ENCODE measurements at places on chromosomes 3 and 15.

- no peak for DNase-seq
Observed at GRCh38 chr3:62238431-62238830, 134.9 kb downstream of the FEZF2 start.

- DNase-seq, result no peak
Observed at GRCh38 chr3:152193673-152194267, 75.0 kb upstream of the MBNL1 start.

DNA sequence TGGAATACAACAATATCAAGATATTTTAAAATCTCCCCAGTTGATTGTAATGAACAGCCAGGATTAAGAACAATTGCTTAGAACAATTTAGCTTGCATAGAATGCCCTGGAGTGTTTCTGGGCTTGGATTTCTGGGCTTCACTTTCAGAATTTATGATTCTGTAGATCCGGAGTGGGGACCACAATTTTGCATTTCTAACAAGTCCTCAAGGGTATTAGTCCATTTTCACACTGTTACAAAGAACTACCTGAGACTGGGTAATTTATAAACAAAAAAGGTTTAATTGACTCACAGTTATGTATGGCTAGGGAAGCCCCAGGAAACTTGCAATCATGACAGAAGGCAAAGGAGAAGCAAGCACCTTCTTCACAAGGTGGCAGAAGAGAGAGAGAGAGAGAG lies 54.3 kb upstream of the MYRIP start:
- no peak for DNase-seq

DNA sequence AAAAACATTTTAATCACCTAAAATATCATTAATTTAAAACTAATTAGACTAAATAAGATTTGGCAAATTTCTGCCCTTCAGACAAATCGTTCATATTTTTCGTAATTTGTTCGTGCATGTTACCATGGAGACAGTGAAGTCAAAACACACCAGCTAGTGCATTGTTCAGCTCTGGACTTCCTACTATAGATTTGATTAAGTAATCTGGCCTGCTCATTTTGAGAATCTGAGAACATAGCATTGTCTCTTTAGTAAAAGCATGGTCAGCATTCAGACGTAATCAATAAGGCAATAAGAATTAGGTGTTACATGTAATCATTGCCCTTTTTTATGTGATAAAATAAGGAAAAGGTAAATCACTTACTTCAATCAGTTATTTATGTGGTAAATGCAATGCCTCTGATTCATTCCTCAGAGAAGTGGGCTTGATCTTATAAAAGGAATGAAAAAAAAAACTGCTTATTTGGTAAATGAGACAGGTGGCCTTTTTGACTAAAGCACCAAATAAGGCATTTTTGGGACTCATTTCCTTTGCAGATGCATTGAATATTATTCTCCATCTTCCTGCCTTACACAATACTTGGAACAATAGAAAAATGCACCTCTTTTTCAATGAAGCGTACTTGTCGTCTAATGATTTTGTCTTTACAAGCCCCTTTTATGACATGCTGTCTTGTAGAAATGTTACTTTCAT lies 84.5 kb upstream of the FNDC3B start:
- peak; percentile 32 for DNase-seq

DNA sequence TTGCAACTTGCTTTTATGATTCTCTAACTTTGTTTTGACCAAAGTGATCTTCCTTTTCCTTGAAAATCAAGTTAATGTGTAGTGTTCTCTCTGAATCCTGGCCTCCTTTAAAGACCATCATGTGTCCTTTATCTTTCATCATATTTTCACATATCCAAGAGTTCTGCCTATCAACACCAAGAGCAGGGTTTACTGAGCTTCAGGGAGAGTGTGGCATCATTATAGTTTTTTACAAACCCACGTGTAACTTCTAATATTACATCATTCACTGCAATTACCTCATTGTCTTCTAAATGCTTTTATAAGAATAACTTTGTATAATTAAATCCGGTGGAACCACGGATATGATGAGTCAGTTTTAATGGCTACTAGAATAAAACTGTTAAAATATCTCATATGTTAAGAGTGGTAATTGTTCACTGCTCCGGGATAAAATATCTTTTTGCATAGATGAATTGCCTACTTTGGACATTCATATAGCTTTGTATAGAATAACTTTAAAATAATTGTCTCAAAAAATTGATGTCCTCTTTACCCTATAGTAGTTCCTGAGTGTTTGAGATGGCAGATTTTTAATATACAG lies 248.8 kb upstream of the GRM7 start:
- DNase-seq, result no peak

- DNase-seq, result no peak
Observed at GRCh38 chr3:7733933-7734332, 767.7 kb upstream of the LMCD1 start.

DNA sequence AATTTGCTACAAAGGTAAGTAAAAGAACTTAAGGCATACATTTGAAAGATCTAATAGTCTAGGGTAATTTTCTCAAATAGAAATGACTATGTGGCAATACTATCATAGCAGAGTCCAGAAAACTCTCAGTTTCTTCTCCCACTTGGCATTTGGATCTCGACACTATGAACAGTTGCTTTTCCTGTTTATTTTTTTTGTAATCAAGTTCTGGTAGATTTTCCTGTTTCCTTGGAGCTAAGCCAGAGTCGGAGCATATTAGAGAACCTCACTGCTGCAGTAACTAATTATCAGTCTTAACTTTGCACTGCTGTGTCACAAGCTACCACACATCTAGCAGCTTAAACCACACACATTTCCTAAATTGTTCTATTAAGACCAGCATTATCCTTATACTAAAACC lies 44.9 kb upstream of the ZNF385D start:
- DNase-seq, result no peak

DNA sequence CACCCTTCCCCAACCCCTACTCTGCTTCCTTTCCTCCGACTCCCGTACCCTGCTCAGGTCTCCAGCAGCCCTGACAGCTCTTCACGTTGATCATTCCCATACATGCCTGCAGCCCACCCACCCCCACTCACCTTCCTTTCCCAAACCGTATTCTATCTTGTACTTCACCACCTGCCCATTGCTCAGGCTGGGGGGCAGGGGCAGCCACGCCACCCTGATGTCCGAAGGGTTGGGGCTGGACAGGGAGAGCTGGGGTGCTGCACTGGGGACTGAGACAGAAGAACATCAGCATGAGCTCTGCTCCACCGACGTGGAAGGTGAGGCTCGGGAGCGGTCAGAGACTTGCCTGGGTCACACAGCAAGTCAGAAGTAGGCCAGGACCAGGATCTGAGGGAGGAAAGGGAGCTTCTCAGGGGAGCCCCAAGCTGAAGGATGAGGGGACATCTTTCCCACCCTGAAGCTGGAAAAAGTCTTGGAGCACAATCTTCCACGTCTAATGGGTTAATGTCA lies 16.5 kb upstream of the IGDCC3 start:
- DNase-seq, result no peak

DNA sequence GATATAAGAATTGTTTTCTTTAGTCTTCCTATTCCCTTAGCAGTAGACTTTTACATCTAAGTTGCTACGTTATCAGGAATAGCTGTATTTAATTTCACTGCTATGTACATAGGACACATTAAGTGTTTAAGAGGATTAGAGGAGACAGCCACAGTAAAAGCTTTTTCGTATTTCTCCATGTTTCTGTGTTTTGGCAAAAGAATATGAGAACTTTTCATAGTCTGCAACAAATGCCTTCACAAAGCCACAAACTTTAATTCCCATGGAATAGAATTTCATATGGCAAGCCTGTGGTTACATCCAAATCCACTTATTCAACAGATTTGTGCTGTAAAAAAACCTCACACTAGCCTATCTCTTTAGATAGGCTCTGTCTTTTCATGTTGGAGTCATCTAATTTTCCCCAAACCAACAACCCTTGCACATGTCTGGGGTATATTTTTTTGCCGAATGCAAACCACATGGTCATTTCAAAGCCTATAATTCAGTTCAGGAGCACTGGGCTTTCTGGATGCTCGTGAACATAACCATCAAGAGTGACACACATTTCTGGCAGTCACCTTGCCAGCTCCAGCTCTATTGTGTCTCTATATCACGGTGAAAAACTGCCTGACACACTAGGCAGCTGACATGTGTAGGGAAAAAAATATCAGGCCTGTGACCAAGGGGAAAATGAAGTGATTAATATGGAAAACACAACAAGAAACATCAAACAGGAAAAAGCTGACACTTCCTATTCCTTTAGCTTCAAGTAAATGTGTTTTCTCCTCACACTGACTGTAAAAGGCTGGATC lies 19.2 kb downstream of the PLD1 start:
- DNase-seq, result no peak

DNA sequence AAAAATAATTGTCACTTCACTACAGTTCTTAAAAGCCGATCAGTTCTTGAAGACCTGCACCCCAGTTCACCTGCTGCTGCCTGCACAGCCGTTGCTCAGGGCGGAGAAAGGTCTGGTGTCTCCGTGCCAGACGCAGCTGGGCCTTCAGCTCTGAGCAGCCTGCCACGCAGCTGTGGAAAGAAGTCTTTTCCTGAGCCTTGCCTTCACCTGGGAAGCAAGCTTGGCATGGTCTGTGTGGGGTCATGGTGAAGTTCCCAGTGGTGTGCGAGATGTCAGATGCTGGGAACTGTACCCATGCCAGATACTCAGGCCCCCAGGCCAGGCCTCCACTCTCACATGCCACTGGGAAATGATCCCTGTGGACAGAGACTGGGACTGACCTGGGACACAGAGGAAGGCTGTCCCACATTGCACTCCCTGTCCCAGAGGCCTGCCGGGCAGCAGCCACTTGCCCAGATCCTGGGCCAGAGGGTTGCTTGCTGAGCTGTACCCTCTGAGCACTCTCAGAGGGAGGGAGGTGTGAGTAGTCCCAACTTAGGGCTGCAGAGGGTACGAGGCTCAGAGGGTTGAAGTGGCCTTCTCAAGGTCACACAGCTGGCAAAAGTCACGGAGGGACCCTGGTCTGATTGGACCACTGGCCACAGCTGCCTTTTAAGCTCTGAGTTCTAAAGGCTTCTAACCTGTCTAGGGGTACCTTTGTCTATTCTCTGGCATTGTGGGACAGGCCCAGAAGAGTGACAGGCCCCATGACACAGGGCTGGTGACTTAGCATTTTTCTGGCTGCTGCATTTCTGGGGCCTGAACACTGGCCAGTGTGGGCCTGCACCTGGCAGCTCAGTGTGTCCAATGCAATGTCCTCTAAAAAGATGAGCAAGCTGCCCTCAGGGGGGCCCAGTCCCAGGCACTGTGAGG lies 55.4 kb downstream of the KLF13 start:
- no peak for DNase-seq

GRCh38 chr3:57423335-57423734 lies 120.8 kb downstream of the DNAH12 start:
- no peak for DNase-seq

GRCh38 chr3:145170121-145170520 lies 990.9 kb downstream of the PLOD2 start:
- no peak for DNase-seq

GRCh38 chr3:28240441-28240840 lies 978 bp upstream of the CMC1 start:
- peak; percentile 46 for DNase-seq

Data from retina (tissue), 1 donor.